ENCODE measurements at places on chromosomes 3 and 15.
A peak's percentile ranks its signal among the peaks of the same experiment; 100 is the strongest.

- no peak for DNase-seq
Measured at GRCh38 chr3:109921509-109921908, 584.2 kb upstream of the DPPA4 start.

GRCh38 chr3:149553781-149554451, 79.4 kb downstream of the TM4SF4 start:
- DNase-seq: no peak

DNA sequence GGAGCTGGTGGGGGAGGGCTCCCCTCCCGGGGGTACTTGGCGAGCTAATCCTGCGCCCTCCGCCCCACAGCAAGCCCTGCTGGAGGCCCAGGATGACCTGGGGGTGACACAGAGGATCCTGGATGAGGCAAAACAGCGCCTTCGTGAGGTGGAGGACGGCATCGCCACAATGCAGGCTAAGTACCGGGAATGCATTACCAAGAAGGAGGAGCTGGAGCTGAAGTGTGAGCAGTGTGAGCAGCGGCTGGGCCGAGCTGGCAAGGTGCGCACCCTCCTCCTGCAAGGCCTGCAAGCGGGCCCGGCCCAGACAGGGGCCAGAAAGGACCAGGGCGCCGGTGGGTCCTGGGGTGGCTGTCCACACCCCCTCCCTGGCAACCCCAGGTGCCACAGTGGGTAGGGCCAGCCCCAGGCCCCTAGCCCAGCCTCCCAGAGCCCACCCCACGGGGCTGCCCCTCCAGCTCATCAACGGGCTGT, 56.5 kb downstream of the SEMA3G start:
- DNase-seq: no peak

DNA sequence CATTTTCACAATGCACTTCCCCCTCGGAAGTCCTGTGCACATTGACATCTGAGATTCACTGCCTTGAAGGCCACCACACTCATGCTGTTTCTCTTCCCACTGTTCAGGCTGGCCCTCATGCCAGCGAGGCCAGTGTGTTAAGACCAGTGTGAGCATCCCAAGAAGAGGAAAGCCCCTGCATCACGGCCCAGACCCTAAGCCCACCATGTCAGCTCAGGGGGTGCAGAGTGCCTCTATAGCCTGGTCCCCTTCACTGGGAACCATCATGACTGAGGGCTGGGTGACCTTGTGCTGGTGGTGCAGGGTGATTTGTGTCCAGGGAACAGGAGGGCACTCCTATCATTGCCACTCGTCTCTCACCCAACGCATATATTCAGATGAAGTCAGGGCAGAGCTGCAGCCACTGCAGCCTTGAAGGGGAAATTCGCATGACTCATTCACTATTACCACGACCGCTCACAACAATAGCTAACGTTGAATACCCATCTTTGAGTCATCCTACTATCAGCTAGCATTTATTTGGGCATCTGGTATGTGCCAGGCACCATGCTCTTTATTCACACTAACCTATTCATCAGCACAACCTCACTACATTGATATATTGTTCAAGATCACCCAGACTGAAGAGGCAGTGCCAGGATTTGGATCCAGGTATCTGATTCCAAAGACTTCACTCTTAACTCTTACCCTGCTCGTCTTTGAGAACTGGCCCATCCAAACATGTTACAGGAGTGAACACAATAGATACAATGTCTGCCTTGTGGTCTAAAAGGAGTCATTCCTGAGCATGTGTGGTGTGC, 58.8 kb upstream of the SLC6A11 start:
- DNase-seq: no peak

- DNase-seq: no peak
Measured at GRCh38 chr3:195003893-195004289, 267.1 kb downstream of the XXYLT1 start.

DNA sequence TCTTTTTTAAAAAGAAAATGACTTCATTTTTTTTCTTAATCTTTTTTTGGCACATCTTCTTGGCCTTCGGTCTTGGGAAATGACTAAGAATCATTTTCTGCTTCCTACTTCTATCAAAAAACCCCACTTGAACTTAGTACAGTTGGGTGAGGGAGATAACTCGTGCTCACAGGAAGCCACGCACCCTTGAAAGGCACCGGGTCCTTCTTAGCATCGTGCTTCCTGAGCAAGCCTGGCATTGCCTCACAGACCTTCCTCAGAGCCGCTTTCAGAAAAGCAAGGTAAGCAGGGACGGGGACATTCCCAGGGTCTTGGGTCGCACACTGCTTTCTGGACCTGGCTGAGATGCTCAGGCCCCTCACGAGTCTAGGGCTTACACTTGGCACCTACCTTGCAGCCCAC, at the start of gene CCR4:
Gene CCR4 (plus strand): TSS at position 235 of the 402 bp plus-strand sequence. CDS start 1,779 bp downstream, outside the sequence.
- DNase-seq: peak; percentile 25

DNA sequence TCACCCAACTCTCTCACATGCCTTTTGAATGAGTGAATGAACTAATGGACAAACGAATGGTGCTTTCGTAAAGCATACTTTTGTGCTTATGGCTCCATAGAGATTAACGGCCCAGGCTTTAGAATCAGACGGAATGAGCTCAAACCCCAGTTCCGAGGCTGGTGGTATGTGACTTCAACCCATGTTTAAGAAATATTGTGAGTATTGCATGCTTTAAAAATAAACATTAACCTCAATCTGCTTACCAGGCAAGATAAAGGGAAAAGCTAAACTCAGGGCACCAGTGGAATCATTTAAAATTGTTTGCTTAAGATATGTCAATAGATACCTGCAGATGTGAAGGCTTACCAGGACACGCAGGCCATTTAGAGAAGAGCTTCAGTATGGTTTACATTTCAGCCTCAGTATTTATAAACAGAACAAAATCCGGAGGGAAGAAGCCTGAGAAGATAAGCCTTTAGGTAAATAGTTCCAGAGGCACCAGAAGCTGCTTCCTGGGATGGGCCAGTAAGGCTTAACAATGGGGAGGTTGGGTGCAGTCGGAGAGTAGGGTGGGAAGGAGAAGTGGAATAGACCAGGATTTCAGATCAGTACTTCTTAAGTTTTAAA, 186.4 kb downstream of the ADAMTS9 start:
- no peak for DNase-seq

DNA sequence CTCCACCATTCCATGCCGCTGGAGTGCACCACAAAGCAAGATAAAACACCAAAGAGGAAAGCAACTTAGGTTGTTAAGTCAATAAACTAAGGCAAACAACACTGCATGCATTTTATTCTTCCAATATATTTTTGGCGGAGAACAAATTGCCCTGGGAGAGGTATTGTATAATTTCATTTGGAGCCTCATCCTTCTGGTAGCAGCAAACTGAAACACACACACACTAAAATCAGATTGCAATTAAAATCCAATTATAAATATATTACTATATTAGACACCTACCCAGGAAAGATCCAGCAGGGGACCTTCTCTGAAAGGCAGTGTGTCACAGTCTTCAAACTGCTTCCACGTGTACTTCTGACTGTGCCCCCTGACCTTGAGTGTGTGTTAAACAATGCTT, 102.3 kb downstream of the RORA start:
- no peak for DNase-seq

GRCh38 chr15:96435022-96435421, 104.5 kb downstream of the NR2F2 start:
- DNase-seq: no peak

DNA sequence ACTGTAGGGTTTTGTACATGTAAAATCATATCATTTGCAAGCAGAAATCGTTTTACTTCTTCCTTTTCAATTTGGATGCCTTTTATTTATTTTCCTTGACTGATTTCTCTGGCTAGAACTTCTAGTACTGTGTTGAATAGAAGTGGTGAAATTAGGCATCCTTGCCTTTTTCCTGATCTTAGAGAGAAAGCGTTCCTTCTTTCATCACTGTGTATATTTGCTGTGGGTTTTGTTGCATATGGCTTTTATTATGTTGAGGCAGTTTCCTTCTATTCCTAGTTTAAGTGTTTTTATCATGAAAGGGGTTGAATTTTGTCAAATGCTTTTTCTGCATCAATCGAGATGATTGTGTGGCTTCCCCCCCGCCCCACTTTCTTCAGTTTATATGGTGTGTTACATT, 140.9 kb downstream of the ATG7 start:
- no peak for DNase-seq

DNA sequence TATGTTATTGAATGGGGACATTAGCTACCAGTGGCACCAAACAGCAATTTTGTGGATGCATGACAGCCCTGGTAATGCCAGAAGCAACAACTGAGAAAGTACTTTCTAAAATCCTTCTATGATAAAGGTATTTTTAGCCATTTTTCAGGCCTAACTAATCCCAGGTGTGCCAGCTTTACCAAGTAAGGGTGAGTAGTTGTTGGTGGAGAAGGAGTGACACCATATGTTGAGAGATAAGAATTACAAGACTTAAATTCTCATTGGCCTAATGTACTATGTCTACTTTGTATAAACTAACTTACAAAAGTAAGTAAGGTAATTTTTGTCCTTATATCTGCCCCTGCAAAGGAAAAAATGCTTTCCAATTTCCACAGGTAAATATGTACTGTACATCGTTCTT, 4.1 kb upstream of the COX17 start:
- DNase-seq: no peak

GRCh38 chr15:40161693-40162391, 973 bp downstream of the BUB1B start:
- no peak for DNase-seq

GRCh38 chr15:36484038-36484778, 95.2 kb upstream of the CDIN1 start:
- DNase-seq: no peak

GRCh38 chr3:139318431-139318816, 25.4 kb upstream of the MRPS22 start:
- no peak for DNase-seq

- no peak for DNase-seq
Measured at GRCh38 chr3:25532431-25533162, 104.5 kb downstream of the RARB start.

DNA sequence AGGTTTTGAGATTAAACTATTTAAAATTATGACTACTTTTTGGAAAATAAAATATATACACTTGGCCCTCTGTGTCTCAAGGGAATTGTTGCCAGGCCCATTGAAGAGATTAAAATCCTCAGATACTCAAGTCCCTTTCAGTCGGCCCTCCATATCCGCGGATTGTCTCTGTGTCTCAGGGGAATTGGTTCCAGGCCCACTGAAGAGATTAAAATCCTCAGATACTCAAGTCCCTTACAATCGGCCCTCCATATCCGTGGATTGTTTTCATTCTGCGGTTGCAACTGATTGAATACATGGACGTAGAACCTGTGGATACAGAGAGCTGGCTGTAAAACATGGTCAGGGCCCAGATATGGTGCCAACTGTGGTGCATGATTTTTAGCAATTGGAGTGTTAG, 15.7 kb upstream of the LRCH3 start:
- DNase-seq: no peak

- DNase-seq: no peak
Measured at GRCh38 chr15:69590932-69591524, 138.4 kb downstream of the RPLP1 start.

- DNase-seq: no peak
Measured at GRCh38 chr15:53670701-53671100, 88.8 kb downstream of the WDR72 start.

Data from stimulated activated CD8-positive, alpha-beta memory T cell treated with anti-CD3 and anti-CD28 coated beads, Interleukin-12 subunit alpha, Interleukin-12 subunit beta, amount 100 ng/mL, for 1 hour (primary cell).